Hindlimb muscle (tissue), 1 donor: ENCODE measurements at places on chromosomes 6 and 20.

GRCh38 chr6:21265034-21265729 lies 328.4 kb upstream of the SOX4 start:
- no peak for DNase-seq

- DNase-seq: no peak
Observed at GRCh38 chr6:102761872-102762271, 1368.4 kb downstream of the GRIK2 start.

GRCh38 chr6:90098001-90098531 lies 198.6 kb downstream of the BACH2 start:
- peak; percentile 58 for DNase-seq

DNA sequence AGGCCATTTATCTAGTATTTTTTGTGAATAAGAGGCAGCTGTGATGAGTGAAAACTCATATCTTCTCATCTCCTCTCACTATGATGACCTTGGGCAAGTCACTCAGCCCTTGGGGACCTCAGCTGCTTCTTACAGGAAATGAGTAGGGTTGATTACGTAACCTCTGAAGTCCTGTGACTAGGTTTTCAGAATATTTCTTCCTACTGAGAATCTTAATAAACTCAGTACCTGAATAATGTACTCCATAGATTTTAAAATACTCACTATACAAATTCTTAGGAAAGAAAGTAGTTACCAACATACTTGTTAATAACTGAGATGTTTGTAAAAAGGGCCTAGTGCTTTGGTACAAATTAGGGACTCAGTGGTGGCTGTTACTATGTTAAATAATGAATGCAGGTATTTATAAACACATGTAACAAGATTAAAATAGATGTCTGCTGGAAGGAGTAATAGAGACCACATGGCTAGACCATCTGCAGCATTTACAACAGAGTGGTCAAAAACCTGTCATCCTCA lies 60.9 kb downstream of the RPRD1B start:
- peak; percentile 48 for DNase-seq

DNA sequence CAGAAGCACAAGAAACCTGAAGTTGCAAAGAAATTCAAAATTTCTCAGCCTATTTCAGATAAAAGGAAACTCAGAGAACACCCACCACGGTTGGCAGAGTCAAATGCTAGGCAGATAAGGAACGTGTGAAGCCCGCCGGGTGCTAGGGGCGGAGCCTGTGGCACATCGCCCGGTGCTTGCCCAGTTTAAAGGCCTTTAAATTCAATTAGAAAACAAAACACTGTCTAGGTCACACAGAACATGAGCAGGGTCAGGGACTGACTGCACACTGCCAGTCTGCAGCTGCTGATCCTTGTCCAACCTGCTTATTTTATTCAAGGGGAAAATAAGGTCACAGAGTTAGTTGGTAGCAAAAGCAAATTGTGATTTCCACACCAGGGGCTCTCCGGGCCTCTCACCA lies 75.8 kb downstream of the PSMG4 start:
- DNase-seq: peak; percentile 18

- no peak for DNase-seq
Observed at GRCh38 chr20:50522053-50522674, 12.0 kb downstream of the PTPN1 start.
